ENCODE measurements at places on chromosomes 7 and 10.

- no peaks in the 10 kb centered on the region for H3K36me3 ChIP-seq
- H3K27me3 ChIP-seq: peaks cover 24% of the 10 kb centered on the region
- peaks cover 12% of the 10 kb centered on the region for H3K4me1 ChIP-seq
- peak within 1 kb of the TSS; percentile 88 for H3K4me3 ChIP-seq
These were observed at the start of gene AIFM2 for GRCh38 chr10:70132098-70133029. Gene AIFM2 (minus strand): TSS chr10:70132825. CDS start chr10:70124084, 8,741 bp downstream.

- peaks cover 8% of the 10 kb centered on the region for H3K36me3 ChIP-seq
- H3K4me3 ChIP-seq: no peak overlapping the region
- H3K27me3 ChIP-seq: no peaks in the 10 kb centered on the region
- 0 out of 2 replicates have a peak overlapping the region, but pooled peaks have one; percentile 84 for H3K27ac ChIP-seq
- peaks cover 39% of the 10 kb centered on the region for H3K4me1 ChIP-seq
These were observed 715.3 kb downstream of the NXPH1 start for GRCh38 chr7:9148687-9149086.

GRCh38 chr7:39468261-39468660, 97.9 kb upstream of the YAE1 start:
- H3K27me3 ChIP-seq: no peaks in the 10 kb centered on the region
- no peaks in the 10 kb centered on the region for H3K36me3 ChIP-seq
- H3K4me1 ChIP-seq: peaks cover 17% of the 10 kb centered on the region
- H3K4me3 ChIP-seq: no peak overlapping the region
- no peak overlapping the region for H3K27ac ChIP-seq

GRCh38 chr7:80711531-80711930, 73.1 kb downstream of the CD36 start:
- H3K27ac ChIP-seq: no peak overlapping the region
- DNase-seq: no peak
- peaks cover 17% of the 10 kb centered on the region for H3K4me1 ChIP-seq
- peaks cover 5% of the 10 kb centered on the region for H3K27me3 ChIP-seq

DNA sequence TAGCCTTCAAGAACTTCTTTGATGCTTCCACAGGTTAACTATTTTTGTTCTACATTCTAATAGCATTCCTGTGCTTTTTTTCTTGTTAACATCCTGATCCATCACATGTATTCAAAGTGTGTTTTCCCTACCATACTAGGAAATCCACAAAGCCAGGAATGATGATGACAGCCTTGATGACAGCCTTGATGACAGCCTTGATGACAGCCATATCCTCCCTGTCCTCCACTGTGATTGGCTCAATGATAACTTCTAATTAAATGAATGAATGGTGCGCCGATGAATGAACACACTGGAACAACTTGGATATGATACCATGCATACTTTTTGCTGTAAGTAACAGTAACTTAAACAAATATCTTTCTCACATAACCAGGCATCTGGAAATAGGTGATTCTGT, 8.3 kb upstream of the TACR2 start:
- no peak overlapping the region for H3K4me3 ChIP-seq
- no peaks in the 10 kb centered on the region for H3K36me3 ChIP-seq
- no peak for DNase-seq
- peaks cover 2% of the 10 kb centered on the region for H3K27me3 ChIP-seq

GRCh38 chr7:102009628-102010027, 192.2 kb downstream of the CUX1 start:
- no peak for DNase-seq
- peak overlapping the region; percentile 49 for H3K27ac ChIP-seq
- H3K36me3 ChIP-seq: peaks cover 4% of the 10 kb centered on the region
- H3K4me3 ChIP-seq: no peak overlapping the region
- no peaks in the 10 kb centered on the region for H3K27me3 ChIP-seq

DNA sequence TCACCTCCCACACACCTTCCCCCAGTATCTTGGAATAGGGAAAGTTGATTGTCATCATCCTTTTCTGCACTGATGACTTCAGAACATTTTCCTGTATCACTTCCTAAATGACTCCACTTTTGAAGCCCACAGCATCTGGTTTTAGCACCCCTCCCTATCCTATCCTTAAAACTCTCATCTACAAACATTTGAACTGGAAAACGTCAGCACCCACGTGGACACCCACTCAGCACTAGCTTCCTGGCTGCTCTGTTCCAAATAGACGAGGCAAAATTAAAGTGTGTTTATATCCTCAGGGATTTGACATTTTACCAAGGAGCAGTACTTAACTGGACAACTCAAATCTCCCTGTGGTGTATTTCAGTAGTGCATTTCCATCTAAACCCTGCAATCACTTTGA, 73.9 kb downstream of the REEP3 start:
- peak overlapping the region; percentile 23 for H3K27ac ChIP-seq
- DNase-seq: no peak
- peaks cover 26% of the 10 kb centered on the region for H3K36me3 ChIP-seq
- no peak overlapping the region for H3K4me3 ChIP-seq
- peaks cover 7% of the 10 kb centered on the region for H3K4me1 ChIP-seq
- no peaks in the 10 kb centered on the region for H3K27me3 ChIP-seq

GRCh38 chr10:101161494-101162299, 30.6 kb downstream of the TLX1 start:
- peaks cover 52% of the 10 kb centered on the region for H3K27me3 ChIP-seq
- peaks cover 37% of the 10 kb centered on the region for H3K4me1 ChIP-seq
- H3K27ac ChIP-seq: no peak overlapping the region
- H3K36me3 ChIP-seq: peaks cover 4% of the 10 kb centered on the region
- H3K4me3 ChIP-seq: peak overlapping the region; percentile 55
- DNase-seq: peak; percentile 83

GRCh38 chr7:27173511-27173955, 587 bp downstream of the HOXA10 start:
- H3K36me3 ChIP-seq: 0 out of 2 replicates have a peak, but pooled peaks cover 2% of the 10 kb centered on the region
- H3K27me3 ChIP-seq: peaks cover 99% of the 10 kb centered on the region
- peaks cover 21% of the 10 kb centered on the region for H3K4me1 ChIP-seq
- no peak for DNase-seq
- H3K27ac ChIP-seq: no peak overlapping the region
- H3K4me3 ChIP-seq: no peak overlapping the region

- peaks cover 67% of the 10 kb centered on the region for H3K27me3 ChIP-seq
- no peak for DNase-seq
- H3K4me3 ChIP-seq: peak overlapping the region; percentile 64
- no peak overlapping the region for H3K27ac ChIP-seq
- H3K36me3 ChIP-seq: no peaks in the 10 kb centered on the region
These were observed 208.1 kb upstream of the PHYHIPL start for GRCh38 chr10:58968389-58968755.

DNA sequence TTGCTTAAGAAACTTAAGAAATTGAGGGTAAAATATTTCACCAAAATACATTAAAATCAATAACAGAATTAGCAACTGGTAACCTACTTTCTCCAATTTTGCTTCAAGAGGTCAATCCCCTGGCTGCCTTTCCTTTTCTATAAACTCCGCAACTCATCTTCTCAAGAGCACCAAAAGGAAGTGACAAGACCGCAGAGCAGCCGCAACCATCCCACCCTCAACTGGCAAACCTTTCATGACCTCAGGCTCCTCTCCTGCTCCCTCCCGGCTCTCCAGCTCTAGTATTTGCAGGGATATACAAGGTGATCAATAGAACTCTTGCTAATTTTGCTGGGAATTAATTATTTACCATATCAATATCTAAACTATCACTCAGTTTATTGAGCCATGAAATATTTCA, 88.9 kb downstream of the ATE1 start:
- H3K4me3 ChIP-seq: no peak overlapping the region
- no peaks in the 10 kb centered on the region for H3K27me3 ChIP-seq
- H3K27ac ChIP-seq: no peak overlapping the region
- no peak for DNase-seq
- 0 out of 2 replicates have a peak, but pooled peaks cover under 1% of the 10 kb centered on the region for H3K36me3 ChIP-seq

- no peak overlapping the region for H3K27ac ChIP-seq
- 0 out of 2 replicates have a peak, but pooled peaks cover 2% of the 10 kb centered on the region for H3K4me1 ChIP-seq
- no peak overlapping the region for H3K4me3 ChIP-seq
- H3K27me3 ChIP-seq: no peaks in the 10 kb centered on the region
- H3K36me3 ChIP-seq: no peaks in the 10 kb centered on the region
- DNase-seq: no peak
These were observed 47.7 kb upstream of the PCBD1 start for GRCh38 chr10:70936111-70936510.

All from WTC11 (cell line).